CD4-positive, alpha-beta T cell treated with Interleukin-1 beta for 1 hour (primary cell): ENCODE measurements at places on chromosomes 11 and 22.

GRCh38 chr11:76659672-76660532 is 10.6 kb downstream of the LRRC32 start:
- DNase-seq: no peak

DNA sequence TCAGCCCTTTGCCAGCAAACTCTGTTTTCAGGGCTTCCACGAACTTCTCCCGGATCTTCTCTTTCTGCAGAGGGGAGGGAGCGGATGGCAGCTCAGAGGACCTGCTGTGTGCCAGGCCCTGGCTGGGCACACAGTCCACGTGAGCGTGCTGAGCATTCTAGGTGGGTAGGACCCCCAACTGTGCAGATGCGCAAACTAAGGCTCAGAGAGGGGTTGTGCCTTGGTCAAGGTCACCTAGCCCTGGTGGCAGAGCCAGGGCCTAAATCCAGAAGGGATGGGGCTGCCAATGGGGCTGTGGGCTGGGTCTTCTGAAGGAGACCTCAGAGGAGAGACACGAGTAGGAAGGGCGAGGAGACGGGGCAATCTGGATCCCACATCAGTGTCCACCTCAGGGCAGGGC is 10.8 kb downstream of the PMM1 start:
- no peak for DNase-seq

DNA sequence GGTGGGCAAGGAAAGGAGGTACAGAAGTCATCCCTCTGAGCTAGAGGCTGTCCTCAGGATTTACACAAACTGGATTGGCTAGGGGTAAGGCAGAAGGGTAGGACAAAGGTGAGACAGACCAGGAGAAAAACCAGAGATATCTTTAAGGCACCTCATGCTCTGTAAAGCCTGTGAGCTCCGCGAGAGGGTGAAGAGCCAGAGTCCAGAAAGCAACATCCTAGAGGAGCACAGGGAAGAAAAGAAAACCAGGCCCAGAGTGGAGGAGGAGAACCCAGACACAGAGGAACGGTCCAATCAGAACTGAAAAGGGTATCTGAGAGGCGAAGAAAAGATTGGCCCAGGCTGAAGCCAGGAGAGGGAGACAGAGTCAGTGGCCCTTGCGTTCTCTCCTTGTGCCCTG is 5.1 kb downstream of the SLC37A4 start:
- DNase-seq: no peak

DNA sequence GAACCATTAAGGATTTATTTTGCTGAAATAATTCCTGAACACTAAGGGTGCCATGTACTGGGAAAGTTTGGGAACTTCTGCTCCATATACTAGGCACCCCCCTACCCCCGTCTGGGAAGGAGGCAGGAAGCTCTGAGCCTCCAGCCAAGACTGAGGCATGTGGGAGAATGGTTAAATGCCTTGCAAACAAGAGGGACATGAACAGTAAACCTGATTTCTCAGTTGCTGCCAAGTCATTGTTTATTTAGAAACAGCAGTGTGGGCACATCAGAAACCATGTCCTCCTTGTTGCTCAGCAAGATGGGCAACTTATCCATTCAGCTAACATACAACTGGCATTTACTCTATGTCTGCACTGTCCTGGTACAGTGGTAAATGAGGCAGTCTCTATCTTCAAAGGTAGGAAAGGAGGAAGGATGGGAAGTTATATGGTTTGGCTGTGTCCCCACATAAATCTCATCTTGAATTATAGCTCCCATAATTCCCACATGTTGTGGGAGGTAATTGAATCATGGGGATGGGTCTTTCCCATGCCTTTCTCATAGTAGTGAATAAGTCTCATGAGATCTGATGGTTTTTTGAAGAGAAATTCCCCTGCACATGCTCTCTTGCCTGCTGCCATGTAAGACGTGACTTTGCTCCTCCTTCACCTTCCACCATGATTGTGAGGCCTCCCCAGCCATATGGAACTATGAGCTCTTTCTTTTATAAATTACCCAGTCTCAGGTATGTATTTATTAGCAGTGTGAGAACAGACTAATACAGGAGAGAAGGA is 459.1 kb downstream of the MIAT start:
- DNase-seq: no peak

DNA sequence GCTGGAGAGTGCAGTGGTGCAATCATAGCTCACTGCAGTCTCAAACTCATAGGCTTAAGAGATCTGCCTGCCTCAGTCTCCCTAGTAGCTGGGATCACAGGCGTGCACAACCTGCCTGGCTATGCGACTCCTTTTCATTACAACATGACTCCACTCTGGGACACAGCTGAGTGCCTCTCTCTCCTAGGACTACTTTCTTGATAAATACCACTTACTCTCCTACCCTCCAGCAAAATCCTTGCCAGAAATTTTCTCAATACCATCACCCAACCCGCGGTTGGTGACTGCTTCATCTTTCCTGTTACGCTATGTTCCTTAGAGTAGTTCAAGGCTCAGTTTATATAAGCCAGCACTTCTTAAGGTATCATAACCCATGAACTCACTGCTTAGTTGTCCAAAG is 26.9 kb downstream of the ARFGAP3 start:
- DNase-seq: no peak

DNA sequence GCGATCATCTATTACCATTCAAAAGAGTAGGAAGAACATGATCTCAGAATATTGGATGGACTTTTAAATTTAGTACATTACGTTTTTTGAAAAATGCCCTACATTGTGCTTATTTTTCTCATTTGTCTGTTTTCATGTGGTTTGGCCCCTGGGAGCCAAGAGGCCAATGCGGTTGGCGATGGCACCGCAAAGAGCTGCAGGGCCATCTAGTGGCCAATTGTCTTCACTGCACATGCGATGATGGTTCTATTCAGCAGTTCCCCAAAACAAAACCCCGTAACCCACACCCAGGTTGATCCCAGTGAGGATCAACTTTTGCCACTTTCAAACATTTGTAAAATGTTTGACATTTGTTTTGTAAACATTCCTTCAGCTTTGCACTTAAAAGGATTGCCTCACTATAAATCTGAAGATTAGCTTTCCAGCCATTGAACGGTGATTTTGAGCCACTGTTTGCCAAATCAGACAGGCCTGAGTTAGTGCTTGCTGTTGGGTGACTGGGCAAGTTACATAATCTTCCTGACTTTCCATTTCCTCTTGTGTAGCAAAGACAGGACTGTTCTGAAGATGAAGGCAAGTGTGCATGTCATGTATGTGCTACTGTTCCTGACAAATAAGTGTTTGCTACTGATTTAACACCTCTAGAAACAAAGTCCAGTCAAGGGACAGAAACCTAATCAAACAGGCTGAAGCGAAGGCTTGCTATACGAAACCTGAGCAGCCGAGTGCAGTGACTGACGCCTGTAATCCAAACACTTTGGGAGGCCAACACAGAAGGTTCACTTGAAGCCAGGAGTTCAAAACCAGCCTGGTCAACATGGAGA is 29.2 kb upstream of the XBP1 start:
- peak; percentile 80 for DNase-seq

- DNase-seq: no peak
Measured at GRCh38 chr11:73961321-73961720, 10.5 kb downstream of the DNAJB13 start.

- DNase-seq: no peak
Measured at GRCh38 chr11:57288771-57289579, 35.8 kb downstream of the TNKS1BP1 start.

DNA sequence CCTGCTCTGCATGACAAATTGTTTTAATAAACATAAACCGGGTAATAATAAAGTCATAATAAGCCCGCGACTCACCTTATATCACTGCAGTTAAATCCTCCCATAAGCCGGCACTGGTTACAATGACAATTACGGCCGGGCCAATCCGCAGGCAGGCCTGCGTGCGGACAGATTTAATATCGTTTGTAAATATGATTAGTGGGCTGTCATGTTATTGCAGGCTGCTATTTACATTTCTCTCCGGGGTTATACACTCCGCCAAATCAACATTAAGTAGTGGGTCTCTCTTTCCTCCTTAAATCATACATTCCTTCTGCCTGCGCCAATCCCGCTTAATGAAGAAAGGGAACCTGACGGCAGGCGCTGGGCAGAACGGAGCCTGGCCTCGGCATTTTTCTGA is 51.8 kb upstream of the LMO1 start:
- no peak for DNase-seq

DNA sequence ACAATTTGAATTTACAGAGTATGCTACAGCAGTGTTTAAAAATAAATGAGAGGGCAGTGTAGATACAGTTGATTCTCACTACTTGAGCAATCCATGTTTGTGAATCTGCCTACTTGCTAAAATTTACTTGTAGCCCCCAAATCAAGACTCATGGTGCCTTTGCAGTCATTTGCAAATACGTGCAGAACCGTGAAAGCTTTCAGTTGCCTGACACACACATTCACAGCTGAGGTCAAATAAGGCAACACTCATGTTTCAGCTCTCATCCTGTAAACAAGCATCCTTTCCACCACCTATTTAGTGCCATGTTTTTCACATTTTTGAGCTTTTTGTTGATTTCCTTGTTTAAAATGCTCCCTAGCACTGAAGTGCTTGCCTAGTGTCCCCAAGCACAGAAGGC is 32.5 kb upstream of the RASL10A start:
- no peak for DNase-seq

GRCh38 chr22:38402204-38402603 is 52.8 kb downstream of the KCNJ4 start:
- DNase-seq: no peak

GRCh38 chr11:12008790-12009616 is 577 bp upstream of the DKK3 start:
- DNase-seq: no peak

GRCh38 chr11:1997755-1998154 is at the start of gene H19:
Gene H19, minus strand, starts transcription at chr11:1997842.
- no peak for DNase-seq

- DNase-seq: peak; percentile 31
Measured at GRCh38 chr11:63508009-63508408, 2.1 kb downstream of the LGALS12 start.

DNA sequence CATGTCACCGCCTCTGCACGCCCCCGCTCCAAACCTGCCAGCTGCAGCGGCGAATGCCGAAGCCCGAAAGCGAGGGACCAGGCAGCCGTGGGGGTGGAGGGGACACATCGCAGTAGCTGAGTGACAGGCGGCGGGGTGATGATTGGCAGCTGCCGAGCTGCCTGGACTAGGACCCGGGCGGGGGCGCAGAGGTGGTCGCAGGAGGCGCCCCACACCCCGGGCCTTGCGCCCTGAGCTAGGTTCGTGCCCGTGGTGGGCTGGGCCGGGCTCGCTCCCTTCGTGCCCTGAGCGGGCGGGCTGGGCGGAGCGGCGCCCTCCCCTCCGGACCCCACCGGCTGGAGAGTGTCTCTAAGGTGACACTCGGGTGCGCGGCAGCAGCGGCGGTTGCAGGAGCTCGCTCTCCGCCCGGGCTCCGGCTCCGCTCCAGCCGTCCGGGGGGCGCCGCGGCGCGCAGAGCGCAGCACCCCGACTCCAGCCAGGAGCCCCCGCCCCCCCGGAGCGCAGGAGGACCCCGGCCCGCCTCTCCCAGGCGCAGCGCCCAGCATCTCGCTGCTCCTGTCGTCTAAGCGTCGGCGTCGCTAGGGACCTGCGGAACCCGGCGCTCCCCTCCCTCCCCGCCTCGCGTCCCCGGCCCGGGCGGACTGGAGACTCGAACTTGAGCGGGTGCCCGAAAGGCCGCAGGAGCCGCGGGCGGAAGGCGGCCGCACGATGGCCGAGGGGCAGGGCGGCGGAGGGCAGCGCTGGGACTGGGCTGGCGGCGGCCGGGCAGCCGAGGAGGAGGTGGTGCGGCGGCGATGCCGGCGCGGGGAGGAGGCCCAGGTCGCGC is 14.5 kb upstream of the DGKZ start:
- no peak for DNase-seq

DNA sequence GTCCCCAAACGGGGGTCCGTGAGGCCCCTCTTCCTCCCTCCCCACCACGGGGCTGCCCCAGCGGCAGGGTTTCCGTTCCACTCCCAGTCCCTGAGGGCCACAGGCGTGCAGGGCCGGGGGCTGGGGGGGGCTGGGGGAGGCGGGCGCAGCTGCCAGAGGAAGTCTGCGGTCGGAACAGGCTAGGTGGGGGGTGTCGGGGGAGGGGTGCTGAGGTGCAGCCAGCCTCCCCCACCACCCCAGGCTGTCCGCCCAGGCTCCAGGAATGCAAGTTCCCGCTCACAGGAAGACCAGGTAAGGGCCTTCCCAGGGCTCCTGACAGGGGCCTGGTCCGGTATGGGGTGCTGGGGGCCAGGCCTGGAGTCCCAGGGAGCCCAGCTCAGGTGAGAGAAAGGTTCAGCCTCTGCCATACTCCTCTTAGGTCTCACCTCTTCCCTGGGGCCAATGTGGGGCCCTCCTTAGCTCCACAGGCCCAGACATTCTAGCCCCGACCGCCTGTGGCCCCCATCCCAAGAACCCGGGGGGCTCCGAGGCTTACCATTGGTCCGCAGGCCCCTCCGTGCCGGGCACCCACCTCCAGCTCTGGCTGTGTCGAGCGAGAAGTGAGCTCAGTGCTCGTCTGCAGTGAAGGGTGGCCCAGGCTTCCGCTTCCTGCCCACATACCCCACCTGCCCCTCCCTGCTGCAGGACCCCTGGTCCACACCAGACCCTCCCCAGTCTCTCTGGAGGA is at the start of gene PTPRCAP:
PTPRCAP (minus strand) TSS at position 601 of the 727 bp plus-strand sequence; CDS start at position 538, 63 bp downstream.
- peak; percentile 75 for DNase-seq

GRCh38 chr22:37403267-37403960 is 23.9 kb downstream of the ELFN2 start:
- no peak for DNase-seq

DNA sequence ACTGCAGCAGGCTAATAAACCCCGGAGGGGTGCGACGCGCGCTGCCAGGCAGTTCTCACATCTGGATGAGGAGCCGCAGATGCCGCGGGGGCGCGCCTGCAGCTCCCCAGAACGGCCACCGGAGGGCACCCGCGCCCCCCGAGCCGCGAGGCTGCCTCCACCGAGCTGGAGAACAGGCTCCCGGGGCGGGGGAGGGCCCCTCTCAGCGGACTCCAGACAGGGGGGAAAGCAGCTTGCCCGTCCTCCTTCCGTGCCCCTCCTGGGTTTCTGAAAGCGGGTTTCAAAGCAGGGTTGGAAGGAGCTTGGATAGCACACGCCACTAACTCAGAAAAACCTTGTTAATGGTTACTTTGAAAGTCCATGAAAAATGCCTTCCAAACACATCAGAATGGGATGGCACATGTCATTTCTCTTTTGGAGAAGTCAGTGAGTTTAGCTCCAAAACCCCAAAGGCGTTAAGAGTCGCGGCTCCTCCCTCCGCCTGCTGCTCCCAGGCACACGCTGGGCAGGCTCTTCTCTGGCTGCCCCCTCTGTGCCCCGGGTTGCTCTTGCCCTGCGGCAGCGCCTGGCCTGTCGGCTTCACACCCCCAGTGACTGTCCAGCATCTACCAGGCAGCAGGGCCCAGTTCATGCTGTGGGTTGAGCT is 317.8 kb downstream of the NTM start:
- DNase-seq: peak; percentile 4
